ENCODE measurements at places on chromosomes 4 and X.

DNA sequence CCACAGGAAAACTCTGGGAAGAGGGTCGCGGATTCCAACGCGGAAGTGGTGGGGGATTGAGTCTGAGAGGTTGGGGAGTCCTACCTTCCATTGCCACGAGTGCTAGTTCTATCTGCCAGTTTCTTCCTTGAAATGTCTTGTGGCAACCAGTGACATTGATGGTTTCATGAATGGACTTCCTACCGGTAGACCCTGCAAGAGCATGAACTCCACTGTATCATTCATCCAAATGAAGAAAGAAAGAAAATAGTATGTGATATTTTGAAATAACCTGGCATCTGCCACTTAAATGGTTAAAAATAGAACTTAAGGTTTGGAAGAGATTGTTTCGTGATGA, 1.1 kb upstream of the SLC10A7 start:
- DNase-seq, result no peak

GRCh38 chr4:83109480-83110222, 4.9 kb downstream of the PLAC8 start:
- DNase-seq, result no peak

DNA sequence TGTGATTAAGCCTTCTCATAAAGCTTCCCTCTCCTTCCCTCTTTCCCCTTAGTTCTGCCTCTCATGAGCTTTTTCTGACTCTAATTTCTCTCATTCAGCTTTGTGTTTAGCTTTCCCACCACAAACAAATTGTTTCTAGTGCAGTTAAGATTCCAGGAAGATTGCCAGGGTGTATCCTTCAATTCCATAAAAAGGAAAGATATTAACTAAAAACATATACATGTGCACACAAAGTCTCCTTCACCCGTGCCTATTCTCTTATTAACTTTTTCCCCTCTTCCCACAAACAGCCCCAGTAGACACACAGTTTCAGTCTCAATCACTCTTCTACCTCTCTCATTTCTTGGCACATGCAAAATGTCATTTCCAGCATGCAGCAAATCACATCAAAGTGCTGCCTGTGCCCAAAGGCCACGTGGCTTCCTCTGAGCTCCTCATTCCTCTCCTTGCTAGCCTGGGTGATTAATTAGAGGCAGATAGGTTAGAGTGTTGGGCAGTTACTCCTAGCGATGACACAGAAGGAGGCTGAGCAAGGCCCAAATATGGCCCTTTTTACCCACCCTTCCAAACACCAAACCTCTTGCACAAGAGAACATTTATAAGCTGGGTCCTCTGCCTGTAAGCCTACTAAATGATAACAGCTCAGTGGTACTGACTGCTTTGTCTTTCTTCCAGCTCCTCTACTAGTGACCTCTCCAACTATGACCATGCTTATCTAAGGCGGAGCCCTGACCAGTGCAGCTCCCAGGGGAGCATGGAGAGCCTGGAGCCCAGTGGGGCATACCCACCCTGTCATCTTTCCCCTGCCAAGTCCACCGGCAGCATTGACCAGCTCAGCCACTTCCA, 159.6 kb downstream of the SOWAHB start:
- no peak for DNase-seq

DNA sequence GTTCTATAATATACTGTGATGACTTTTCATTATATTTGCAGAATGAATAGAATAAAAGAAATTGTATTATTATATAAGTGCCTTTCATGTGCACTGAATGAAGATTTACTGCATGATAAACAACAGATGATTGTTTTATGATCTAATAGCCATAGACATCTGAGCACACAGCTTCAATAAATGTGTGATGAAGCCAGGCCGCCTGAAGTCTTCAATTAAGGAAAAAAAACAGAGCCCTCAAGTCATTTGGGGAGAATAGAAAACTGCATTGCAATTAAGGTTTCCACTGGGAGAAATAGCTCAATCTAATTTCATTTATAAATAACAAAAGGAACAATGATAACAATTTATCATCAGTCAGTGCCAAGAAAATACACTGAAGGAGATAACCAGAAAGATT, 955.2 kb downstream of the FSTL5 start:
- DNase-seq, result no peak

DNA sequence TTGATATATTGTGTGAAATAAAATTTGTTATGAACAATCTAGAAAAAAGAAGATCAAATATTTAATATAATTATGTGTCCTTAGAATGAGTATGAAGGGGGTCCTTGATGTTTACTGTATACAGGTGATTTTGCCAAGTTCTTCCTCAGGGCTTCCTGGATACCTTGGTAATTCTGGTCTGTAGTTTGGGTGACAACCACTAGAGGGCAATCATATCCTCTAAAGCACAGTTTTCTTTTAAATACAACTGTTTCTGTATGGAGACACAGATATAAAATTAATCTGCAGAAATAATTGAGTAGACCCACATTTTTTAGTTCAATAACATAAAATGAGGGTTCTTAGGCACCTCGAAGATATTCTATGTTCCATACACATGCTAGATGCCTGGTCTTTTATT, 157.7 kb downstream of the SPANXN1 start:
- no peak for DNase-seq

DNA sequence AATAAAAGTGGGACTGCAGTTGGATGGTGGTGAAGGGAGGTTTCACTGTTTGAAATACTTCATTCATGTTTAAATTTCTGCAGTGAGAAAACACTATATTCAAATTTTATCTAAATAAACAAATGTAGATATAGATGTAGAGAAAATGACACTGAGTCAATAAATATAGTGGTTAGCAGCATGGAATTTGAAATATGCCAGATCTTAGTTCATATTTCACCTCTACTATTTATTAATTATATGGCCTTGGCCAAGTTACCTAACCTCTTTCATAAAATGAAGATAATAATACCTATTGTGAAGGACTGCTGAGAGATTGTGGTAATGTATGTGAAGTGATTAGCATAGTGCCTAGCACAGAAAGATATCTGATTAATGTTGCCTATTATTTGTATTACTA, 70.5 kb downstream of the AGTR2 start:
- no peak for DNase-seq

GRCh38 chrX:11445540-11445939, 152.3 kb downstream of the AMELX start:
- DNase-seq, result no peak

GRCh38 chrX:17529151-17529745, 154.2 kb downstream of the NHS start:
- no peak for DNase-seq

DNA sequence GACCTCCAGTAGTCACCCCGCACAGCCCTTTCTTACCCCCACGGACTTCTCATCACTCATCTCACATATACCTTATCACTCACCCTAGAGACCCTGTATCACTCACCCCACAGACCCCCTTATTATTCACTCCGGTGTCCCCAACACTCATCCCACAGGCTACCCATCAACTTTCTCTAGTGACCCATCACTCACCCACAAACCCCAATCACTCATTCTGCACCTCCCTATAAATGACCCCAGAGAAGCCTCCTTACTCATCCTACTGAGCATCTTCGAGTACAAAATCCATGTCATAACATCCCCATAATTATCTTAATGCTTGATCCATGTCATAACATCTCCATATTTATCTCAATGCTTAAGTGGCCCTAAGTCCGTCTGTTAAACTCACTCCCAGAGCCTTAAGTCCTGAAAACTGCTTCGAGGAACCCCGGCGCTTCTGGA, 934 bp downstream of the ZNF41 start:
- DNase-seq, result no peak

- no peak for DNase-seq
Measured at GRCh38 chr4:177487977-177488376, 45.7 kb upstream of the AGA start.

- DNase-seq, result no peak
Measured at GRCh38 chrX:101136235-101136634, 38.2 kb downstream of the CENPI start.

DNA sequence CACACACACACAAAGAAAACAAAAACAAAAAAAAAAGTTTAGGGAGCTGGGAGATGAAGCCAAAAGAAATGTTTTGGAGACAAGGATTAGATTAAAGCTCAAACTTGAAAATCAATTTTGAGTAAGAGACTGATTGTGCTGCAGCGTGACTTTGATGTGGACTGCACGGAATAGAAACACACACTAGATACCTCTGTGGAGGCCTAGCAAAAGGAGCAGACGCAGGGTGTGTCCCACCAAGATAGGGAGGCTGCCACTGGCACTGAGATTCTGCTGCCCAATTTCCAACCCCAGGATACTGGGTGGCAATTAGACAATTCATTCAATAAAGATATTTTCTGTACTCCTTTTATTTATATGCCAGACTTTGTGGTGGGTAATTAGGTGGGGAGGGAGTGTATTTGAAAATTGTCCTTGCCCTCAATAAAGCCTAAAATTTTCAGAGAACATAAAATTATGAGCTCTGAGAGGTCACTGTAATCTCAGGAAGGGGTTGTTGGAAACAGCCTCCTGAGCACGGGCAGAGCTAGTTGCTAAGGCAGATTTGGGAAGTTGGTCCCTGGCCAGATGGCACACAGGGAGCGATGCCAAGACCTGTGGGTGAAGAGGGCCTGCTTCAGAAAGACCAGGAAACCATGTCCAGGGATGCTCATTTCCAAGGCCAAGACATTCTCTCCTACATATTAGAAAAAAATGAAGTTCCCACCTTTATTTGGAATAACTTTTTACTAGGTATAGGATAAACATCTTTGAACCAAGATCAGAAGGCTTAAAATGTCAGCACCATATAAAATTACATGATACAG, 1.9 kb upstream of the PPP3CA start:
- DNase-seq, result no peak

- no peak for DNase-seq
Measured at GRCh38 chrX:119087121-119087520, 14.3 kb downstream of the CT47C1 start.

DNA sequence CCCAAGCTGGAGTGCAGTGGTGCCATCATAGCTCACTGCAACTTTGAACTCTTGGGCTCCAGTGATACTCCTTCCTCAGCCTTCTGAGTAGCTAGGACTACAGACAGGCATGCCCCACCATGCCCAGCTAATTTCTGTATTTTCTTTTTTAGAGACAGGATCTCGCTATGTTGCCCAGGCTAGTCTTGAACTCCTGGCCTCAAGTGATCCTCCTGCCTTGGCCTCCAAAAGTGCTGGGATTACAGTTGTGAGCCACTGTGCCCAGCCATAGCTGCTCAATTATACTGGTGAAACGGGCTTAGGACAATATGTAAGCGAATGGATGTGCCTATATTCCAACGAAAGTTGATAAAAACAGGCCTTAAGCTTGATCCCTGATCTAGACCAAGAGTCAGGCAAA, 13.1 kb downstream of the CASP3 start:
- no peak for DNase-seq

GRCh38 chr4:168480931-168481611, 779 bp upstream of the DDX60L start:
- no peak for DNase-seq

- no peak for DNase-seq
Measured at GRCh38 chr4:97670703-97671269, 472.5 kb downstream of the STPG2 start.

GRCh38 chr4:172050911-172051310, 237.7 kb downstream of the GALNTL6 start:
- no peak for DNase-seq

GRCh38 chrX:13357925-13358324, 38.1 kb upstream of the ATXN3L start:
- DNase-seq, result no peak

GRCh38 chr4:98993419-98994071, 2.0 kb upstream of the METAP1 start:
- no peak for DNase-seq

DNA sequence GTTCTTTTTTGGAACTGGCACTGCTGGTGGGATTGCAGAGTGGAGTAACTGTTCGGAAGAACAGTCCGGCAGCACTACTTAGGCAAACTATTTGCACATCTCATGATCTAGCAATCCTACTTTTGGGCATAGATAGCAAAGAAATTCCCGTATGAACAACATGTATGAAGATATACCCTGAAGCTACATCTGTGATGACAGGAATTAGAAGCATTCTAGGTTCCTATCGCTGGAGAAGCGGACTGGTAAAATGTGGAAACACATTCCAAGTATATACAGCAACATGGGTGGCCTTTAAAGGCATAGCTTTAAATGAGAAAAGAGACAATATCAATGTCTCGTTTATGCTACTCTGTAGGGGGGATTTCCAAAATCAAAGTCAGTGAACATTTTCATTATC, 3.1 kb downstream of the DCAF16 start:
- DNase-seq, result no peak

DNA sequence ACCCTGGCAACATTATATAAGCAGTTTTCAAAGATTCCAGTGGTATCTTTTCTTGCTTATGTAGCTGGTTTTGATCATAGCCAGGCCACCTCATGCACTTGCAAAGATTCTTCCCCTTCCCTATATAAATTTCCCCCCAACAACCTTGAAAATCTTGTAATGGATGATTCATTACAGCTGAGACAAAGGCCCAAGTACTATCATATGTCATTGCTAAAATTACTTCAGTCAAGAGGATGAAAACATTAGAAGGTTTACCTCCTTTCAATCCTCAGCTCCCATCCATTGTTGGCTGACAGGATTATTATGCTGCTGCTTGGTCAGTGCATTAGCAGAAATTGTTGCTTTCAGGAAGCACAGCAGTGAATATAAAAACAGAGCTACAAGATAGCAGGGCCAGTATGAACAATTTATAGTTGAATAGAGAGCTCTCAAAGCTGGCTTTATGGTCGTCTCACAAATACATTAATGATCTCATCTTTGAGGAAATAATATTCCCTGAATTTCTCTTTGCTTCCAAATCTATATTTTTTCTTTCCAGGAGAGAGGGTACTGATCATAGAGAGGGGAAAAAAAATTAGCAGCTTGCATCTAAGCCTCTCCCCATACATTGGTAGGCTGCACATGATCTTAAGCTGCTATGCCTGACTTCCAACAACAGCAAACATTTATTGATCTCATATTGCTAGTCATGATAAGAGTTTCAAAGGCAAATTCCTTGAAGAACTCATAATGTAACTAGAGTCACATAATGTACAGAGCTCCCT, 7.7 kb upstream of the ARHGEF38 start:
- DNase-seq, result no peak

- no peak for DNase-seq
Measured at GRCh38 chr4:113397114-113397701, 347.8 kb downstream of the ANK2 start.

DNA sequence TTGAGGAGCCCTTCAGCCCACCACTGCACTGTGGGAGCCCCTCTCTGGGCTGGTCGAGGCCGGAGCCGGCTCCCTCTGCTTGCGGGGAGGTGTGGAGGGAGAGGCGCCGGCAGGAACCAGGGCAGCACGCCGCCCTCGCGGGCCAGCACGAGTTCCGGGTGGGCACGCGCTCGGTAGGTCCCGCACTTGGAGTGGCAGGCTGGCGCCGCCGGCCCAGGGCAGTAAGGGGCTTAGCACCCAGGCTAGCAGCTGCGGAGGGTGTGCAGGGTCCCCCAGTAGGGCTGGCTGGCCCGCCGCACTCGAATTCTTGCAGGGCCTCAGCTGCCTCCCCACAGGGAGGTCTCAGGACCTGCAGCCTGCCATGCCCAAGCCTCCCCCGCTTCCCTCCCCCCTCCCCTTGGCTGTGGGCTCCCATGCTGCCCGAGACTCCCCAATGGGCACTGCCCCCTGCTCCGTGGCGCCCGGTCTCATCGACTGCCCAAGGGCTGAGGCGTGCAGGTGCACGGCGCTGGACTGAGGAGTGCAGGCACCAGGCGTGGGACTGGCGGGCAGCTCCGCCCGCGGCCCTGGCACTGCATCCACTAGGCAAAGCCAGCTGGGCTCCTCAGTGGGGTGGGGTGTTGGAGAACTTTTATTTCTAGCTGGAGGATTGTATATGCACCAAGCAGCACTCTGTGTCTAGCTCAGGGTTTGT, 127.5 kb downstream of the DCK start:
- DNase-seq, result no peak

- DNase-seq, result no peak
Measured at GRCh38 chr4:156473151-156473550, 498.4 kb downstream of the PDGFC start.

GRCh38 chr4:160202802-160203201, 1099.9 kb downstream of the RAPGEF2 start:
- DNase-seq, result no peak

All from non-pigmented ciliary epithelial cell (primary cell).